ENCODE measurements at places on chromosomes 2 and 18. TPM values are rescaled to one million over a fixed set of nuclear protein-coding genes. Genes with fewer than 3 reads are reported as not detected.

The IL36RN gene
- total RNA-seq: not detected

The CRYGB gene
- total RNA-seq: not detected

GRCh38 chr2:218806346-218806978, 24.5 kb downstream of the CYP27A1 start:
- DNase-seq: no peak

GRCh38 chr2:56195563-56195962, 11.8 kb downstream of the CCDC85A start:
- DNase-seq: no peak

DNA sequence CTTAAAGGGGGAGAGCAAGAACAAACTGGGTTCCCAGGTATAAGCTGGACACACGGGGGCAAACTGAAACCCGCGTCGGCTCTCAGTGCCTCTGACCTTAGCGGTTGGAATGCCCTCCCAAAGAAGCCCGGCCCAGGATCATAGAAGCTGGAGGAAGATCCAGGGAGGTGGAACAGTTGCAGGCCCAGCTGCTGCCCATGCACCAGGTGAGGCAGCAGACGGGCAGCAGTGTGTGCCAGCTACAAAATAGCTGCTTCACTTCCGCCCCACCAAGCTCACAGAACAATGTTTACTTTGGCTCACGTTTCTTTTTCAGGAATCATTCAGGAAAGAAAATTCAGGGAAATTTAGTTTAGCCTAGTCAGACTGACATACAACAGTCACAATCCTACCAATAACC, 3.9 kb upstream of the ERMN start:
- peak; percentile 61 for DNase-seq
